M059J (cell line): ENCODE measurements at places on chromosomes 11 and 22. TPM values are rescaled to one million over a fixed set of nuclear protein-coding genes. Genes with fewer than 3 reads are reported as not detected.
A peak's percentile ranks its signal among the peaks of the same experiment; 100 is the strongest.

DNA sequence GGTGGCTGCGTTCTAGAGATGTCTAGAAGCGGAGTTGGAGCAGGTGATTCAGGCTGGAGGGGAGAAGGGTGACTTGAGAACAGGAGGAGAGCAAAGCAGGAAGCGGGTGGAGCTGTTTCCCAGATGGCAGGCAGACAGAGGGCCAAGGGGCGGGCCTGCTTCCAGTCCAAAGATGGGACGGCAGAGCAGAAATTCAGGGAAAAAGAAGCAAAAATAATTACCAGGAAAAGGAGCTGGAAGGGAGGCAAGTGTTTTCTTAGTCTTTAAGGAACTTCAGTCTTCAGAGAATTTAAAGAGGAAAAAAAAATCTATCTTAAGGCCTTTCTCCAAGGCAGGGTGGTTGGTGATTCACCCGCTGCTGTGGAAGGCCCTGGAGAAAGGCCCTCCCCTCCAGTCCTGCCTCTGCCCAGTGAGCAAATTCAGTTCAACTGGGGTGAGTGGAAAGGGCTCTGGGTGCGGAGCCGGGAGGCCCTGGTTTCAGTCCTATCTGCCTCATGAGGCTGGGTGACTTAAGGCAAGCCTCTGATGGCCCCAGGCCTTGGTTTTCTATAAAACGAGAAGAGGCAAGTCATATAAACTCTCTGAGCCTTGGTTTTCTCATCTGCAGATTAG is 4.5 kb upstream of the CREB3L1 start:
- peak; percentile 81 for DNase-seq

GRCh38 chr11:113176599-113177360 is 137.6 kb upstream of the TTC12 start:
- DNase-seq = peak; percentile 64

DNA sequence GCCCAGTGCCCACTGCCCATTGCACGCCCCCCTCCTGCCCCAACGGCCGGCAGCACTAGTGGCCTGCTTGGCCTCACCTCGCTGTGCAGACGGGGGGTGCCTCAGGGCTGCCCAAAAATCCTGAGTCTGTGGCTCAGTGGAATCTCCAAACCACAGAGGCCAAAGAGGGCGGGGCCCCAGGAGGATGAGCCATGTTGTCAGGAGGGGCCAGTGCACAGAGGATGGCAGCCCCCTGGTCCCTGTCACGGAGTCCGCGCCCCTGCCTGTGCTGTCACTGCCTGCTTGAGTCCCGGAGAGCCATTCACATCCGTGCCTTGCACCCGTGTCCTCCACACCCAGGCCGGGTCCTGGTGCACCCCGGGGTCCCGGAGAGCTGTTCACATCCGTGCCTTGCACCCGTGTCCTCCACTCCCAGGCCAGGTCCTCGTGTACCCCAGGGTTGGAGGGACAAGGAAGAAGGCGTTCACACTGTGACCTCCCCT is 36.4 kb upstream of the MUC5AC start:
- peak; percentile 31 for DNase-seq

The KRTAP5-11 gene
- not detected in 2 replicates for total RNA-seq

GRCh38 chr11:25415793-25416192 is 916.1 kb upstream of the ANO3 start:
- DNase-seq = no peak

The RAB38 gene
- 7.3 and 9.2 TPM in 2 replicates for total RNA-seq
